Cortex of kidney (tissue), 1 donor: ENCODE measurements at places on chromosomes 3 and 15.

DNA sequence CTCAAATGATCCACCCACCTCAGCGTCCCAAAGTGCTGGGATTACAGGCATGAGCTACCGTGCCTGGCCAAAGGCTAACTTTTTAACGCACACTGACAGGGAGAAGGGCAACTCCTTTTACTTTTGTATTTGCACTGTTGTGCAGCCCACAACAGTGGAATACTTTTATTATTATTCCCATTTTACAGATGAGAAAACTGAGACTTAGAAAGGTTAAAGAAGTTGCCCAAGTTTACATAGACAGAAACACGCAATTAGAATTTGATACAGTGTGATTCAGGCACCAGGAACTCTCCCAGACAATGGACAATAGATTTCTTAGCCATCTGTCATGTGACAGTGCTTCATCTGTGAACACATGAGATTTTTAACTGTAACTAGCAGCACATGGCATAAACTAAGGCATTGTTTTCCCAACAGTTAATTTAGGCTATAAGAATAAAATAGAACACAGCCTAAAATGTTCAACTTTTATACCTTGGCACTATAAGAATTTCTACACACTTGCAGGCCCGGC lies 18.8 kb downstream of the STAG1 start:
- DNase-seq: no peak

DNA sequence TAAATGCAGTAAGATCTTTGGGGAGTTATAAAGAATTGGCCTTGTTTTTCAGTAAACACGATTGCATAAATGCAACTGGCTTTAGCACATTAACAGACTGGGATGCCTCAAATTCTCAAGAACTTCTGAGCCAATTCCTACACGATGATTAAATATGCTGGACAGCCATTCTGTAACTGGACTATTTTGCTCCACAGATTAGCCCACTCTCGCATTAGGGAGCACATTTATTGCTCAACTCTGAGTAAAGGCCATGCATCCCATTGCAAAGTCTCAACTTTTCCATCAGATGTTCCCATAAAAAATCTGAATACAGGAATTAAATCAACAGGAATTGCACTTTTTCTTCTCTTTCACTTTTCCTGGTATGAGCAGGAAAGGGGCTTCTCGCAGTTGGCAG lies 66.7 kb upstream of the PRICKLE2 start:
- DNase-seq: no peak

DNA sequence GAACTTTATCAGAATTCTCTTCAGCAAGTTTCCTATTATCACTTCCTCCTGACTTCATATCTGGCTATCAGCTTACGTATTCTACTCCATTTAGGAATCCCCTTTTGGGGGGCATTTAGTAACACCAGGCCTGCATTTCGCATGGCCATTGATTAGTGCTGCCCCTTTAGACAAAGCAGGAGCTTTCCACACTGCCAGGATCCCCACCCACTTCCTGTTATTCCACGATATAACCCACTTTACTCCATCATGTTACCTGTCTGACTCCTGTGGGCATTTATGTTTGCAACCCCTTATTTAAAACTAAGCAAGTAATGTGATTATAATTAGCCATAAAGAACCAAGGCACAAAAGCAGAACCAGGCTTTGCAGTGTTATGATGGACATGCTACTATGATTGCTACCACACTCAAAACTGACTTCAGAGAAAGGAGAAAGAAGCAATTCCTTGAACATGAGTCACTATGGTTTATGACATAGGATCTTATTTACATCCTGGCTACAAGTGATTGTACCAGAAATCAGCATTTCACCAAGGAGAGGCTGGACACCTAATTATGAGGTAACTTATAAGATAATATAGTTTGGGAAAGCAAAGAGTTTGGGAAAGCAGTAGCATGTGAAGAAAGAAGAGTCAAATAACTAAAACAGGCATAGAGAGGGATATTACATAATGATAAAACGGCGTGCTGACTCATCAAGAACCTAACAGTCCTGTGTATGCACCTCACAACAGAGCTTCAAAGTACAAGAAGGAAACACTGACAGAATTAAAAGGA lies 96.3 kb downstream of the IGSF11 start:
- DNase-seq: no peak

- no peak for DNase-seq
Observed at GRCh38 chr3:67580430-67581000, 73.9 kb downstream of the SUCLG2 start.

DNA sequence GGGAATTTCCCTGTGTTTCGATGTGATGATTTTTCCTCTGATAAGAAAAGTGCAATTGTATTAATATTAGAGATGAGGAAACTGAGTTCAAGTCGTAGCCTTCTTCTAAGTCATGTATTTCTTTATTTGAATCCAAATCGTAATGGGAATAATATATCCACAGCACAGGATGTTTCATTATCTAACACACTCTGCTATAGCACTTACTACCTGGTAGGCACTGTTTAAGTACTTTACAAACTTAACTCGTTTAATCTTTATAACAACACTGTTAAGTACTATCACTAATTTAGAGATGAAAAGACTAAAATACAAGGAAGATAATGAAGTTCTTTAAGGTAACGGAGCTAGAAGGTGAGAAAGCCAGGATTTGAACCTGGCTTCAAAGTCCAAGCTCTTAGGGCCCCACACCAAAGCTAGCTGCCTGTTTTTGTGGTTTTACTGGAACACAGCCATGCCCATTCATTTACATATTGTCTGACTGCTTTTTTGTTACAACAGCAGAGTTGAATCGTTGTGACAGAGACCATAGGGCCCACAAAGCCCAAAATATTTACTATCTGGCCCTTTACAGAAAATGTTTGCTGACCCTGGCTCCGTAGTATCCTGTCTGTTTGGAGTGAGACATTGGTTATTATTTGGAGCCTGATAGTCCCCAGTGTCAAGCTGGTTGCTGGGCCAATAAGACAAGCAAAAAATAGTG lies 9.6 kb upstream of the ATP13A3 start:
- DNase-seq: no peak
